Effector memory CD4-positive, alpha-beta T cell (primary cell): ENCODE measurements at places on chromosomes 2 and 18.

DNA sequence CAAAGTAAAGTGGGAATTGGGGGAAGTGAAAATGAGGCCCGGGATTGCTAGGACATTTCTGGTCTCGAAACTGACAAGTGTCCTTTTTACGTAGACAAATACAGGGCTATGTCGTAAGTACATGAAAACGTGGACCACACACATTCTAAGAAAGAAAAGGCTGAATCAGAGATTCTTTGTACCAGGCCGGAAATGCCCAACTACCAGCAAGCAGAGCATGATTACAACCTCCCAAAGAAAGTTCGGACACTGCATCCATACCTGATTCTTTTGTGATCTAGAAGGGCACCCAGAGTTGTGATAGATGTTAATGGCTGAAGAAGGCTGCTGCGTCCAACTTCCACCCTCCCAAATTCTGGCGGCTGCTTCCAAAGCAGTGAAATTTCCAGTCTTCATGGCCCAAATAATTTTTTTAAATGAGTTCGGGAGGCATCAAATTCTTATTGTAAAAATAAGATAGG, 1.7 kb downstream of the RBMS1 start:
- no peak for DNase-seq

- DNase-seq = no peak
Observed at GRCh38 chr18:26765498-26765897, 100.0 kb downstream of the AQP4 start.

- no peak for DNase-seq
Observed at GRCh38 chr2:72993147-72993932, 76.0 kb downstream of the EMX1 start.

- no peak for DNase-seq
Observed at GRCh38 chr2:227453810-227454209, 18.1 kb upstream of the AGFG1 start.

GRCh38 chr2:187358531-187358930, 89.5 kb downstream of the CALCRL start:
- no peak for DNase-seq

DNA sequence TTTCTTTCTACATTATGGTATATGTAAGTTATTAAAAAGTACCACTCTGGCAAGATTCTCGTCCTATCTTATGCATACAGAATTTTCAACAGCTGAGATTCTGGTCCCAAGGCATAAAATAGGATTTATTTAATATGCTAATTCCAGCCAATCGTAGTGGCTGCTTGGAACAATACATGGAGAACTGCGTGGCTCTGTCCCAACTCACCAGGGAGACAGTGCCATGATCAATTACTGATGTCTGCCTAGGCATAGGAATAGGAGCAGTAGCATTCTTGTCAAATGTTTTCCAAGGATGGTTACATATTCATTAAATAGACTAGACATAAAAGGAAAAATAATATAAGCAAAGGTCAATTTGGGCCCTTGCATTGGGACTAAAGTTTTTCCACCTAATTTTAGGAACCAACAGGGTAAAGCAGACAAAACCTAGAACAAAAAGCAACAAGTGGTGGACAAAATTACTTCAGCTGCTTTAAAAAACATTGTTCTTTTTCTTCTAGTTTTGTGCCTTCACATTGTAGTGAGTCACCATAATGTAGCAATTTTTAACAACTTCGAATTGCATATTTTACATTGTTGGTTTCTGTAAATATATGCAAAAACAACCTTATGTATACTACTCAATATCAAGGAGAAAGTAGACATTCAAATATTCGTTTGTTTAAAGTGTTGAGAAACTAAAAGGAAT, 232.8 kb upstream of the ATP5MC3 start:
- DNase-seq = no peak

DNA sequence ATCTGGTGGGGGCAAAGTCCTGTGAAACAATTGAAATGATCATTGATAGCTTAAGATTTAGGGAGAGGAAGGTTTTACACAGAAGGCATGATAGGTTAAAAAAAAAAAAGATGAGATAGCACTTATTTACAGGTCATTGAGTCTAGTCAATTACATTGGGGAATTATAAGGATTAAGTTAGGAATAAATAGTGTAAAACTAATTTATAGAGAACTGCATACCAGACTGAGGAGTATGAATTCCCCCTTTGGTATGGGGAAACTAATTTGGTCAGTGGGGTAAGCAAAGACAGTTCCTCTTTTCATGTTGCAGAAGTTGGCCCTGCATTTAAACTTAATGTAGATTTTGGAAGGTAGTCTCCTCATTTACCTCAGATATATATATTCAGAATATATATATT, 10.8 kb downstream of the GLS start:
- no peak for DNase-seq

DNA sequence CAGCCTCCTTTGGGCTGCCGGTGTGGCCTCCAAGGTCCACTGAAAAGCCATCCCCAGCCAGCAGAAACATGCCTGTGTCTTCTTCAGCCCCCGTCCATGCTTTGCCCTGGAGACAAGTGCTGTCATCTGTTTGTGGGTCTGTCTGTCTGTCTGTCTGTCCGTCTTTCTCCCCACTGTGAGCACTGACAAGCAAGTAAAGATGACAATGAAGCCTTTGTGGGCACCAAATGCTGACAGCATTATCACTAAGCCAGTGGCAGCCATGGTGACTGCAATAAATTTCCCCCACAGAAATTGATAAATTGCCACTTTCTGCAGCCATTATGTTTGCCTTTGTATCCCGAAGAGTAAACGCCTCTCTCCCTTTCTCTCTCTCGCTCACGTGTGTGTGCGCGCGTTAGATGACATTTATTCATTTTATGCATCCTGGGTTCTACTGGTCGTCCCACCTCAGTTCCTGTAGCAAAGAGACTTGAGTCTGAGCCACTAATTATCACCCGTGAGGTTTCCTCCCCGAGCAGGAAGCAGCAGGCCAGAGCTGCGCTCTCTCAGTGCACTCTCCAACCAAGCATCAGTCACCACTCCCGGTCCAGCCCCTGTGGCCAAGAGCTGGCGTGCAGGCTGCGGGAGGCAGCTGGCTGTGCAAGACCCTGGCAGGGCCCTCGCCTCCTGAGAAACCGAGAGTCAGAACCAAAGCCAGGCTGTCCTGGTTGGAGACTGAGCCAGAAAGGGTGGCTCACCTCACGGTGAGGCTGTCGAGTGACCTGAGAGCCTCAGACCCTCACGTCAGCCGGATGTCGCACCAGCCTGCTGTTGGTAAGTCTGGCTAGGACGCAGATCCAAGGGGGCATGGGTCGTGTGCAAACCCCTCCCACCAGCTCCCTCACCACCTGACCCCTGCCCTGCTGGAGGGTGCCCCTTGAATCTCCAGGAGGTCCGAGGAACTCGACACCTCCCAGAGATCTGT, 6.9 kb downstream of the STEAP3 start:
- DNase-seq = no peak

DNA sequence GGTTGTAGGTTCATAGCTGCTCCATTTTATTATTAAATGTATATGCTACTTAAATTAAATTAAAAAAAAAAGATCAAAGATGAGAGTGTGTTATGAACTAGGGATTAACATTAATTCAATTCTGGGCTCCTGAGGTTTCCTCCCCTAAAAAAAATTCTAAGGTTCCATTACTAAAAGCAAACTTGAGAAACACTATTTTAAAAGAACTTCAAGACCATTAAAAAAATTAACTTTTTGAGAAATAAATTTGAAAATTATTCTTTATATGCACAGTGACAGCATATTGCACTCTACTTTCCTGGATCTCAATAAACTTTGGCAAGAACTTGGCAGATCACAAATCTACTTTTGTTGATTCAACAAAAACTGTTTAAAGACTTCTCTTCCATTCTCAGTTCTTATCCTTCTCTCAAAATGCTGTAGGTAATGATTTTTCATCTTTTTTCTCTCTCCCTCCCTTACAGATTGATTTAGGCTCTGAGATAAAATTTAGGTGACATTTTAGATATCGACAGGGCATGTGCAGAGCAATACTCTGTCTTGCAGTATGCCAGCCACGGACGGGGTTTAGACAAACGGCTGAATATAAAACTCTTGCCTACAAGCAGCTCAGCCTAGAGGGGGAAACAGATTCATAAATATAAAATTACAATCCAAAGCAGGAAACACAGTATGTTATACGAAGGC, 592 bp upstream of the MARS2 start:
- no peak for DNase-seq
